Myocyte (in vitro differentiated cells): ENCODE measurements at places on chromosomes 7 and 10. TPM values are rescaled to one million over a fixed set of nuclear protein-coding genes. Genes with fewer than 3 reads are reported as not detected.

Gene MPP7
- total RNA-seq: 3.6 and 5.6 TPM in 2 replicates

GRCh38 chr7:135685306-135686084, 23.2 kb downstream of the STMP1 start:
- no peak for DNase-seq

- peak; percentile 54 for DNase-seq
Observed at GRCh38 chr10:93821051-93821772, 63.5 kb downstream of the LGI1 start.

DNA sequence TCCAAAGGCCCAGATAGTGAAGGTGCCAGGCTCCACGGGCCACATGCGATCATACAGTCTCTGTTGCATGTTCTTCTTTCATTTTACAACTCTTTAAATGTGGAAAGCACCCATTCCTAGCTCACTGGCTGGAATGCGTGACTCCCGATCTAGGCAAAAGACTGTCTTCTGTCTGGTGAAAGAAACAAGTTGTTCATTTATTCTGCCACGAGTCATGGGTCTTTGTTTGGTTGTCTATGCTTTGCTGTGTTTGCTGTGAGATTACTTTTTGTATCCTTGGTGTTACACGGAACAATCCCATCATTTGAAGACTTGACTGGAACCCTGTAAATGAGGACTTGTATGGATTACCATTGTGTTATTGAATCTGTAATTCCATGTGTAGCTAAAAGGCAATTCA, 41.9 kb downstream of the NPVF start:
- DNase-seq: no peak

DNA sequence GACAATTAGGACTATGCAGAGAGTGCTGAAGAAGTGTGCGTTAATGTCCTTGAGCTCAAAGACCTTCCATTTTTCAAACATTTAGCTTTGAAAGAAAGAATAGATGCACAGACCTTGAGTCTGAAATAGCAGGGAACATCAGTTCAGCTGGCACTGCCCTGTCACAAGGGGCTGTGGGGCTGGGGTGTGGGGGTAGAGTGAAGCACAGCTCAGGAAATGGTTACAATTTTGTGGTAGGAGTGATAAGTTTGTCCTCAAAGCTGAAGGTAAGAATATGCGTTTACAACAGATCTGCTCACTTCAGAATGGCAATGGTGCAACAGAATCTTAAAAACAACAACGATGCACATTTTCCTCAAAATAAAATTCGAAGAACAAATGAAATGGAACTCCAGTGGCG, 33.6 kb downstream of the SMKR1 start:
- no peak for DNase-seq
